ENCODE measurements at places on chromosomes 3 and 15. TPM values are rescaled to one million over a fixed set of nuclear protein-coding genes. Genes with fewer than 3 reads are reported as not detected.

DNA sequence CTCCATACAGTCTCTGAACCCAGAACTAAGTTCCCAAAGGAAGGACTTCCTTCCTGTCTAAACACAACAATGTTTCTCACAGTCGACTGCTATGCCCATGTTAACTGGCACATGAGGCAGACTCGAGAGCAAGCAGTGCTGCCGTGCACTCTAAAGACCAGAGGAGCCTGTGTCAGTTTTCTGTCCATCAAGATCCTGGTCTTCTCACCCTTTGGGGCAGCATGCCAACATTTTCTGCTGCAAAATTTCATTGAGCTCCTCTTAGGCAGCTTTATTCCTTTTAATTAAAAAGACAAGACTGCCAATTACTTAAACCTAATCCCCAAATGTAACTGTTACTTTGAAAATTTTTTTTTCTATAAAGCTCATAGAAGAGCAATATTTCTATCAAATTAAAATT lies 205.1 kb downstream of the GAP43 start:
- DNase-seq: no peak

- DNase-seq: no peak
These were observed 192.7 kb downstream of the MBNL1 start for GRCh38 chr3:152461460-152461859.

Gene ISLR2
- total RNA-seq: not detected

DNA sequence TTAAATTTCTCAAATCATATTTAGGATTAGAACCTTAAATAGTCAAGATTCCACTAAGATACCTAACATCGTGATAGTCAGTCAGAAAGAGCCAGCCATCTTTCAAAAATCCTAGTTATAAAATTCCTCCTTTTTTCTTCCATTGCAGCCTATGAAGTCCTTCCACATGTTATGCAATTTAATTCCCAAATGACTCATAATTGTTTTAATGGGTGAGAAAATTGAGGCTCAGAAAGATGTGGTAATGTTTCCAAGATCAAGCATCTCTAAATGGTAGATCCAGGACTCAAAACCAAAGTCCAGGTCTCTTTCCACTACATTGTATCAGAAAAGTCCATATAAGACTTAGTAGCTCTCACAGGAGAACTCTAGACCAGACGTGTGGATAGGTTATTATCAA lies 9.5 kb downstream of the CFAP44 start:
- no peak for DNase-seq

- no peak for DNase-seq
These were observed 11.8 kb downstream of the SSR3 start for GRCh38 chr3:156543043-156543555.

DNA sequence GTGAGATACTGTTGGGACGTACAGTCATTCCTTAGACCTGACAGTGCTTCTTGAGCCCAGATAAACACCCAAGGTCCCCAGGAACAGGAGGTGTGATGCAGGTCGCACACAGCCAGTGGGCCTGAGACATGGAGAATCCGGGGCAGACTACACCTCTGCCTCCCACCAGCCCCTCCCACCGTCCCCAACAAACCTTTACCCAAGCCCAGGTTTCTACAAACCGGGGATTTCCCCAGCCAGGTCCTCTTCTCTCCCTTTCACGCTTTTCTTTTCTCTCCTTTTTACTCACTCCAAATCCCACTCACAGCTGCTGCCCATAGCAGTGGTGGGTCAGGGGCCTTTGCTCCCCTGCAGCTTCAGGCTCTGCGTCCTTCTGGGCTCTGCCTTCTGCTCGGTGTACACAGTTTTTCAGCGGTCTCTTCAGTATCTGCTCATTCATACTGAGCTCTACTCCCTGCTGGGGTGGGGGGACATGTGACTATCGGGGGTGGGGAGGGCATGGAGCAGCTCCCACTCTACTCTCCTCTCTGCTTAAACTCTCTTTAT lies 4.8 kb upstream of the PCSK6 start:
- DNase-seq: no peak

GRCh38 chr3:109852283-109852682 lies 514.9 kb upstream of the DPPA4 start:
- DNase-seq: no peak

GRCh38 chr15:87489456-87489855 lies 767.1 kb downstream of the NTRK3 start:
- no peak for DNase-seq

Gene FEZF2
- not detected for total RNA-seq

GRCh38 chr15:88538972-88539371 lies 7.5 kb downstream of the DET1 start:
- DNase-seq: no peak

- no peak for DNase-seq
These were observed 46.8 kb upstream of the OTOL1 start for GRCh38 chr3:161449785-161450184.

- DNase-seq: no peak
These were observed 44.8 kb upstream of the UBE2E1 start for GRCh38 chr3:23760871-23761373.

Gene NUP210
- 56.9 TPM for total RNA-seq

DNA sequence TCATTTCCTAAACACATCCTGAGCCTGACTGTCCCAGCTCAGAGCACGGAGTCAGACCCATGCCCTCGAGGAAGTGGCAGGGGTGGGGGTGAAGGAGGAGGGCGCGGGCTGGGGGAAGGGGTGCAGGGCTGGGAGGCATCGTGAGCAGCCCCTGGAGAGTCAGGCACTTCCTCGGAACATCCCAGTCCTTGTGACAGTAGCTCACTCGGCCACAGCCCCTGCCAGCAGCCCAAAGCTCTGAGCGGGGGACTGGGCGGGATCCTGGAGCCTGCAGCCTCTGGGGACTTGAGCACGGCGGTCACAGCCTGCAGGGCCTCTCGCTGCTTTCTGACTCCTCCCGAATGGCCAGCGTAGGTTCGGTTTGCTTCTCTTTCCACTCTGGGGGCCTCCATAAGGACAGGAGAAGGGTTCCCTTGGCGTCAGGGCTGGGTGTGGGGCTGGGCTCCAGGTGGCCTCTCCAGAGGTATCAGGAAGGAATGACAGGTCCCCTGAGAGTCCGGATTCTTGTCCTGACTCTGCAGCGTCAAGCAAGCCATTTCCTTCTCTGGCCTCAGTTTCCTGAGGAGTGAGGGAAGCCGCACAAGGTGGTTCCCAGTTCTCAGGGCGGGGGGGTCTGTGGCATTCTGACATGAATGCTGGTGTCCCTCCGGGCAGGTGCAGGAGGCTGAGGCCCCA lies 20.9 kb downstream of the PSTPIP1 start:
- DNase-seq: no peak

Gene GP9
- not detected for total RNA-seq

Gene PARP15
- not detected for total RNA-seq

DNA sequence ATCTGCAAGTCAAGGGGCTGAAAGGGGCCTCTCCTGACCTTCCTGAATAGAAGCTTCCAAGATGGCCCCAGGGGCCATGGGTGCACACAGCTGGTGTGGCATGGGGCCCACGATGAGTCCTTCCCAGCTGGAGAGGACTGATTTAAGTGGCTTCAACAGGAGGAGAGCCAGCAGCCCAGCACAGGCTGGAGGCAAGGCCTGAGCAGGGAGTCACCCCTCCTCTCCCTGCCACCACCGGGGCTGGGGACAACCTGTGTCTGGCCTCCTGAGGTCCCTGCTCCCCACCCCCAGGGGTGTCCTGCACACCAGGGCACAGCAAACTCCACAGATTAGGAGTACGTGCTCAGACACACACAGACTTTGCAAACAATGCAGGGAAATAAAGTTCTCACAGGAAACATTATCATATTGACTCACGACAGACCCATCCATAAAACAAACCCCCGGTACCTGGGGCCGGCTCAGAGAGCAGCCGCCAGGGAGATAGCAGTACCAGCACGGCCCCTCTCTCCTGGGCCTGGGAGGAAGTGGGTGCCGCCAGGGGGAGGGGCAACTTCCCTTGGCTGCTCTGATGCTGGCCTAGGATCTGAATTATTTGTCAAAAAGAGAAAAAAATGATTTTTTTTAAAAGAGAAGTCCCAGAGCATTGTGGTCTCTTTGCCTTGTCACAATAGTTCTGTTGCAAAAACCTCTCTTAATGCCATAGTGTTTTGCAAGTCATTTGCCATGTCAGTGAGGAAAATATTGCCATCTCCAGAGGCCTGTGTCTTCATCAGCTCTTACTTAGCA lies 21.9 kb upstream of the TSEN2 start:
- DNase-seq: no peak

- no peak for DNase-seq
These were observed 389.3 kb downstream of the IL20RB start for GRCh38 chr3:137347132-137347531.

DNA sequence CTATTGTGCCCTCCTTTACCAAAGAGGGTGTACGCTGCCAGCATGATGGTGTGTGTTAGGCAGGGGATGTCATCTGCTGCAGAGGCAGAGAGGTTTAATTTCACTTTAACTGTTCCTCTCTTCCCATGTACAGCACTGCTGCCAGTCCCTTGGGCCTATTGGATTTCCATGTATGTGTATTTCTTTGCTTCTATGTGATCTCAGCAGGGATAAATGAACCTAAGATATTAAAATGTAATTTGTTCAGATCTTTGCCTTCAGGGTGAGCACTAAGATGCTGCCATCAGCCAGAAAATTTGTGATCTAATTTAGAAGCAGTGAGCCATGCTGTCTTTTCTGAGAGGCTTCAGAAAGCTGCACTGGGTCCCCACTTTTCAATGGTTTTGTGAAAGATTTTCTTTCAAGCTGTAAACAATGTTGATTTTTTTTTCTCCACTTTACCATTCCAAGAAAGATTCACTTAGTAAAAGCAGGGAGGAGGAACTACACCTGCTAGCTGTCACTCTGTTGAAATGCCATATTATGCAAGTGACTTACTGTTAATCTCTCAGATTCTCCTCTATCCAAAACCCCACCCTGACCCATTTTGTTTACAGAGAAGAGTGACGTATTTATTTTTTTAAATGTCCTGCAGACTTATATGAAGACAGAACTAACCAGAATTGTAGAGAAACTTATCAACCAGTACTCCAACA lies 261.9 kb downstream of the TBL1XR1 start:
- DNase-seq: no peak

DNA sequence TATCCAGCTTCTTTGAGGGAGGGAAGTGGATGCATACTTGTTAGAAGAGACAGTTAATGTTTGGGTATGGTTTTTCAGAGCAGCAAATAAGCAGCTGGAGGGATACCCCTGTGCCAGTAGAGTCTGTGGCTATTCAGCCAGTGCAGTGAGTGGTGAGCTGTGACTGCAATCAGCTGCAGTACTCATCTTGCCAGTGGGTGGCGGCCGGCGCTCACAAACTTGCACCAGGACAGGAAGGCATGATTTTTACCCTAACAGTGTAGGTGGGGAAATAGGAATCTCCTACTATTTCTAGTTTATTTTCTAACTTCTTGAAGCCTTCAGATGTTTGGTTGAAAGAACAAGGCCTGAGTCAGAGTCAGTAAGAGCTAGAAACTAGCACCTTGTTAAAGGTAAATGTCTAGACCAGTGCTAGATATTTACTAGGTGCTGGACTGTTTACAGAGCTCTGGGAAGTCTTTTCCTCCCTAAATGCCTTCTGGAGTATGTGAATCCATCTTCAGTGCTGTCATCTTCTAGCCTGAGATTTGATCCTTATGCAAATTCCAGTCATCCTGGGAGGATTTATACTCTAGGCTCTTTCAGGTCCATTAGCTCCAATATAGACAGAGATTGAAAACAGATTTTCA lies 23.6 kb downstream of the TIMP4 start:
- no peak for DNase-seq

Gene CMTM8
- total RNA-seq: 9.2 TPM

DNA sequence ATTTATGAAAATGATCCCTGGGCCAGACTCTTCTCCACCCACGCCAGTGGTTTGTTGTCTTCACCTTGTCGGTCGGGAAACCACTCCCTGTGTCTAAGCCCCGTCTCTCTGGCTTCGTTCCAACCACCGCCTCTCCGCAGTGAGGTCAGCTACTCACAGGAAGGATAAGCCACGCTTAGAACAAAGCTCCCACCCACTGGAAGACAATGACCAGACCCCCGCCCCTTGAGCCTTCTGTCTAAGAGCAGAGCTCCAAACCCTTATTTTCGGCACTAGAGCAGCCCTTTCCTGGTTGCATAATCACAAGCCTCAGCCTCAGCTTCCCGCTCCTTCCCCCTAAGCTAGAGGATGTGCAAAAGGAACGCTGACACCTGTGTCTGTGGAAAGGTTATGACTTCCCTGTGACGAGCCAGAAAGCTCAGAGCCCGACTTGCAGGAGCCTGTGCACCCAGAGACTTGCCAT lies 114.9 kb upstream of the MEF2A start:
- no peak for DNase-seq
